Mesenchymal stem cell (in vitro differentiated cells and primary cell): ENCODE measurements at places on chromosomes 1 and 21.

DNA sequence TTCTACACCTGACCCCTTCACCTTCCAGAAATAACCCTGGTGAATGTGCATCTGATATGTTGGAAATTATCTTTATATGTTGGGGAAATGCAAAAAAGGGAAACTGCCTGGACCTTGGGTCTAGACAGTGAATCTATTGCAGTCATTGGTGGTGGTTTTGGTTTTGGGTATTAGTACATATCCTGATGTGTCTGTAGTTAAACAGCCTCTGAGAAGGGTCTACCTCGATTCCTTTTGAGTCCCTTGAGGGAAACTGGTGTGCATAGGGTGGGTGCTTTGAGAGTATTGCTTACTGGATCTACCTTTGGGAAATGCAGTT is 127.3 kb upstream of the KIAA0040 start:
- no peak for DNase-seq
- H3K4me1 ChIP-seq: no peaks in the 10 kb centered on the region
- H3K27ac ChIP-seq: no peak overlapping the region
- H3K36me3 ChIP-seq: no peaks in the 10 kb centered on the region
- no peak overlapping the region for H3K4me3 ChIP-seq
- H3K27me3 ChIP-seq: peaks cover 30% of the 10 kb centered on the region

DNA sequence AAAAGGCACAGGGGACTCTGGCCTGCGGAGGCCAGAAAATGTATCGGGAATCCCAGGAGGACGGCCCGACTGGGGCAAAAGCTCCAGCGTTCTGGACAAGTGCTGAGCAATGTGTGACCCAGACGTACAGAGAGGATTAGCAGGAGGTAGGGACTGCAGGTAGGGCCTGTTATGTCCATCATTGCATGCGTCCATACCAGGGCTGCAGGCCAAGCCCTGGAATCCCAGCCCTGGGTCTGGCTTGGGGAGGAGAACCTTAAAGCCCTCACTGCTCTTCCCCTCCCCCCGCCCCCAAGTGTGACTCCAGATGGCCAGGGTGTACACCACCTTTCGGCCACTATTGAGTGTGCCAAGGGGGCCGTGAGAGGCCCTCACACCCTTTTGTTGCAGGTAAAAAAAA is 2.0 kb downstream of the RNF207 start:
- no peaks in the 10 kb centered on the region for H3K36me3 ChIP-seq
- H3K4me3 ChIP-seq: no peak overlapping the region
- H3K27me3 ChIP-seq: no peaks in the 10 kb centered on the region
- H3K27ac ChIP-seq: no peak overlapping the region
- peaks cover 35% of the 10 kb centered on the region for H3K4me1 ChIP-seq

GRCh38 chr21:26758083-26758880 is 86.9 kb downstream of the ADAMTS1 start:
- no peaks in the 10 kb centered on the region for H3K27me3 ChIP-seq
- peak overlapping the region; percentile 54 for H3K27ac ChIP-seq
- H3K4me3 ChIP-seq: no peak overlapping the region
- DNase-seq: no peak
- no peaks in the 10 kb centered on the region for H3K36me3 ChIP-seq

- H3K36me3 ChIP-seq: no peaks in the 10 kb centered on the region
- H3K4me1 ChIP-seq: peaks cover 39% of the 10 kb centered on the region
- peak overlapping the region; percentile 41 for H3K27ac ChIP-seq
- DNase-seq: no peak
- H3K27me3 ChIP-seq: no peaks in the 10 kb centered on the region
Measured at GRCh38 chr1:46181343-46182260, 5.3 kb upstream of the P3R3URF start.

GRCh38 chr1:52404116-52404974 is at the start of the genes ORC1 and PRPF38A:
TSS of gene ORC1 (minus strand) at chr1:52404423. CDS start at chr1:52402223, 2,200 bp downstream.
TSS of gene PRPF38A (plus strand) at chr1:52404602. CDS start at chr1:52404750, 148 bp downstream.
- H3K4me1 ChIP-seq: peaks cover 2% of the 10 kb centered on the region
- peaks cover 30% of the 10 kb centered on the region for H3K36me3 ChIP-seq
- DNase-seq: peak; percentile 98

DNA sequence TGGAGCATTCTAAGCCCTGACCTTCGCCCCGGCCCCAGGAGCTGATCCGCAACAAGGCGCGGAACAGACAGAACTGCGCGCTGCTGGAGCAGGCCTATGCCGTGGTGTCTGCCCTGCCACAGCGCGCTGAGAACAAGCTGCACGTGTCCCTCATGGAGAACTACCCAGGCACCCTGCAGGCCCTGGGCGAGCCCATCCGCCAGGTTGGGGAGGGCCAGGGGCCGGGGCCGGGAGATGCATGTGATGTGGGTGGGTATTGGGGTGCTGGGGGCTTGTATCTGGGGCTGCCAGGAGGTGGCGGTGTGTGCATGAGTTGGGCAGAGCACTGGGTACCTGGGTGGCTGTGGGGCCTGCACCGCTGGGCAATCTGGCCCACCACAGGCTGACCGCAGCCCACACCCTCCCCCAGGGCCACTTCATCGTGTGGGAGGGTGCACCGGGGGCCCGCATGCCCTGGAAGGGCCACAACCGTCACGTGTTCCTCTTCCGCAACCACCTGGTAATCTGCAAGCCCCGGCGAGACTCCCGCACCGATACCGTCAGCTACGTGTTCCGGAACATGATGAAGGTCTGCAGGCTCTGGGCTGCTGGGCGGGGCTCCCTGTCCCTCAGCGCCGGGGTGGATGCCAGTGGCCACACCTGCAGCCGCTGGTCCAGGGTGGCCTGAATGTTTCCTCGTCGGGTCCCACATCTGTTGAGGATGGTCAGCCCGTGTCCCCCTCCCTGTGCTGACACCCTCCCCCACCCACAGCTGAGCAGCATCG is 65.8 kb downstream of the TRIM11 start:
- no peak overlapping the region for H3K27ac ChIP-seq
- DNase-seq: no peak
- no peak overlapping the region for H3K4me3 ChIP-seq

- DNase-seq: peak; percentile 65
- H3K36me3 ChIP-seq: no peaks in the 10 kb centered on the region
- H3K27me3 ChIP-seq: no peaks in the 10 kb centered on the region
- H3K4me3 ChIP-seq: no peak overlapping the region
Measured at GRCh38 chr1:199113265-199113869, 474.5 kb downstream of the PTPRC start.
